ENCODE measurements at places on chromosomes 2 and 18.

DNA sequence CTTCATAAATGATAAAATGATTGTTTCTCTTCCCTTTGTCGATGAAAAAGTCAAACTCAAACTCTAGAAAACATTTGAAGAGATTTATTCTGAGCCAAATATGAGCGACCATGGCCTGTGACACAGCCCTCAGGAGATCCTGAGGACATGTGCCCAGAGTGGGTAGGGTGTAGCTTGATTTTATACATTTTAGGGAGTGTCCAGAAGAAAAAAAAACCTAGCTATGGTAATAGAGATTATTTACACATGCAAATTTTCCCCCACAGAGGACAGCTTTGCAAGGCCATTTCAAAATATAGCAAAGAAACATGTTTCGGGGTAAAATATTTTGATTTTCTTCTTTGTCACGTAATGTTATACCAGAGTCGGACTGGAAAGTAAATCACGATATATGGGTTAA lies 92.4 kb upstream of the TRIB2 start:
- DNase-seq, result no peak

GRCh38 chr2:68463287-68463877 lies 3.7 kb downstream of the FBXO48 start:
- DNase-seq, result no peak

DNA sequence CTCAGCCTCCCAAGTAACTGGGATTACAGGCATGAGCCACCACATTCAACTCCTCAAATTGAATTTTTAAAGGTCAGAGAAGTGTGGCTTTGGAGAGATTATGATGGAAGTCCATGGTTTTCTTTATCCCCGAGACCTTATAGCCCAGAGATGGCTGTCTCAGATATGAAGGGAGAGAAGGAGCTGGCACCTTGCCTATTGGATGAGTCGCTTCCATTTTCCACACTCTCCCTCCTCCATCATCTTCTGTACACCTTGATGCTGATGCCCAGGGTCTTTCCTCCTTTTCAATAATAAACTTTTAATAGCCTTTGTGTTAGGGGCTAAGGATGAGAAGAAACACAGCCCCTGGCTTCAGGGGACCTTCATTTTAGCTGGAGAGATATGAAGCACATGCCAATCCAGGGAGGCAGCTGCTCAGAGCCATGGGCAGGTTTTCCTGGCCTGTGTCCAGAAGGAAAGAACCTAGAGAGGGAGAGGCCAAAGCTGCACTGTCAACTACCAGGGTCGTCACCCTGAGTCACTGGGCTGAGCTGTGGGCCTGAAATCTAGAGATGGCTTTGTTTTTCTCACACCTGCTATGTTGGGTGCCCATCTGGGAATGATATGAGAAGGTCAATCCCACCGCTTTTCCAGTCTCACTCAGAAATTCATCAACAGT lies 146.0 kb upstream of the SERTAD2 start:
- peak; percentile 16 for DNase-seq

GRCh38 chr2:58734365-58734764 lies 493.2 kb upstream of the FANCL start:
- peak; percentile 32 for DNase-seq

- no peak for DNase-seq
These were observed 69.5 kb downstream of the ARL4C start for GRCh38 chr2:234427081-234428061.

- DNase-seq, result no peak
These were observed 60.8 kb downstream of the MOB4 start for GRCh38 chr2:197576631-197577030.

GRCh38 chr18:51789871-51790270 lies 550.1 kb upstream of the DCC start:
- no peak for DNase-seq

DNA sequence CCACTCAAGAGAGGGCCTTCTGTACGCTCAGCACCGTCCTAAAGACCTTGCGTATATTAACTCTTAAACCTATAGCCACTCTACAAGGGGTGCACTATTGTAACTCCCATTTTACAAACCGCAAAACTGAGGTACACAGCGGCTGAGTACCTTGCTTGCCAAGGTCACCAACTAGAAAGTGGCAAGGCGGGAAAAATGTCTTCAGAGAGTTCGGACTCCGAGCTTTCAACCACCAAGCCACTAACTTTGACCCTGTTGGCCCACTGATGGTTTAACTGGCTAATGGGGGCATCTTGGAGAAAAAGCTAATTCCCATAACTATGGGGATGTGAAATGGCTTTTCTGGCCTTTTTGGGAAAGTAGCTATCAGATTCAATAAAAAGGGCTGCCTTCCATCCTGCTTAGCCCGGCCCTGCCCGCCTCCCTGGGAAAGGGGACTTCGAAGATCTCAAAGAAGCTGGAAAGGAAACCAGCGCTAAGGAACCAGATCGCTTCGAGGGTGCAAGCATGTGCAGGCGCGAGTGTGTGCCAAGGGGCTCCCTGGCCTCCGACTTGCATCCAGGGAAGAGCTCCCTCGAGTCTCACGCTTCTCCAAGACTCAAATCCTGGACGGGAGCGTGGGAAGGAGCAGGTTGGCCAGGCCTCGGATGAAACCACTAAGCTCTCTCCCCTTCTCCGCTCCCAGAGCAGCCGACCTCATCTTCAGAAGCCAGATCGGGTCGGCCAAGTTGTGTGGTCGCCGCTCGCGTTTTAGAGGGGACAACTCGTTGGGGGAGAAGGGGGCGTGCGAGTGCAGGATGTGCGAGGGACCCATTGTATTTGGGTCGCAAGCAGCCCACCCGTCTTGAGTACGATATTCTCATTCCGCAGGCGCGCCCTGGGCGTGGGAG lies 2.2 kb upstream of the SP5 start:
- no peak for DNase-seq

GRCh38 chr2:17124575-17125318 lies 393.5 kb downstream of the RAD51AP2 start:
- DNase-seq, result no peak

GRCh38 chr2:197929008-197929885 lies 124.9 kb downstream of the PLCL1 start:
- no peak for DNase-seq

DNA sequence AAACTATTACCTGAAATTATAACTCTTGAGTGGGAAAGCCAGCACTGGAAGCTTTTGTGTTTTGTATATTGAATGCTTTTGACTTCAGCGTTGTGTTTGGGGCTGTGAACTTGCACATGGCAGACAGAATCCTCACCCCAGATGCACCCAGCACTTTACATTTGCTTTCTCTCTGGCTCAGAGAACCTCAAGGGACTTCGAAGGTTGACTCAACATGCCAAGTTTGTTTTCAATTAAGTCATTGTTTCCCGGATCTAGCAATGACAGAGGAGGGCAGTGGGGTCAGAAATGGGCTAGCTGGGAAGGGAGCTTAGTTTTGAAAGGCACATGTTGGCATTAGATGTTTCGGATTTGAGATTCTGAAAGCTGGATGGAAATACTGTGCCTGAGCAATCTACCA lies 22.4 kb downstream of the TET3 start:
- no peak for DNase-seq

- DNase-seq, result no peak
These were observed 193.8 kb upstream of the ARL4C start for GRCh38 chr2:234690569-234691213.

DNA sequence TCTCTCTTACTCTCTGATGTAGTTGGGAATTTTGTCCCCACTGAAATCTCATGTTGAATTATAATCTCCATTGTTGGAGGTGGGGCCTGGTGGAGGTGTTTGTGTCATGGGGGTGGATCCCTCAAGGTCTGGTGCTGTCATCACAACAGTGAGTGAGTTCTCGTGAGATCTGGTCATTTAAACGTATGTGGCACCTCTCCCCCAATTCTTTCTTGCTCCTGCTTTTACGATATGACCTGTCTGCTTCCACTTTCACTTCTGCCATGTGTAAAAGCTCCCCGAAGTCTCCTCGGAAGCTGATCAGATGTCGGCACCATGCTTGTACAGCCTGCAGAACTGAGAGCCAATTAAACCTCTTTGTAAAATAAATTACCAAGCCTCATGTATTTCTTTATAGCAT lies 337.8 kb upstream of the CDH2 start:
- DNase-seq, result no peak

- no peak for DNase-seq
These were observed 98.0 kb downstream of the RND3 start for GRCh38 chr2:150389447-150389846.

DNA sequence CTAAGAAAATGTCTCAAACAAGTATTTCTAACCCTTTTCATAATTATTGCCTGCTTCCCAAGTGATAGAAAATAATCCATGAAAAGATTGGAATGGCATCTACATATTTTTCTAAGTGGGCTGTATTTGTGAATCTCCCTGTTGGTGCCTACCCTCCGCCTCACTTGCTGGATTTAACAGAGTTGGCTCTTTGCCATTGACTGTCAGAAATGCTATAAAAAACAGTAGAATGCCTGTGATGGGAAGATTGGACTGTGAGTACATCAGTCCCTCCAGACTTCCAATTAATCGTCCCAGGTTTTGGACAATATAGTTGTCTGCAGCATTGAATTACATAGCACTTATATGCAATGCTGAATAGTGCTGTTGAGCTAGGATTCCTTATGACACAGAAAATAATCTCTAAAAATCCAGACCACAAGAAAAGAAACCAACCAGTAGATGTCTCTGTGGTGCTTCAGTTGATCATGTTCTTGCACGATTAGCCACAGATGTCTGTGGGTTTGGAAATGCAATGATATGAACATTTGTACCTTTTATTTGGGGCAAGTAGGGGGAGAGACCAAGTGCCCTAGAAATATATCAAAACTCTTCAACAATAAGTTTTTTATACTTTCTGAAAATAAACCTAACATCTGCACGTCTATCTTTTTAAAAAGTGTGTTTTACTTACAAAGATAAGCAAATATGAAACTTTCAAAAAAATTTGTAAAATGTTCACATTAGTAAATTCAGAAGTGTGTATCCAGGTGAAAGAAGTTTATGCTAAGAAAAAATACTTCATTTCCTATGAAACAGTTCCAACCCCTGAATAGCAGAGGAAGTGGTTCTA lies 88.5 kb downstream of the DYNAP start:
- DNase-seq, result peak; percentile 68

DNA sequence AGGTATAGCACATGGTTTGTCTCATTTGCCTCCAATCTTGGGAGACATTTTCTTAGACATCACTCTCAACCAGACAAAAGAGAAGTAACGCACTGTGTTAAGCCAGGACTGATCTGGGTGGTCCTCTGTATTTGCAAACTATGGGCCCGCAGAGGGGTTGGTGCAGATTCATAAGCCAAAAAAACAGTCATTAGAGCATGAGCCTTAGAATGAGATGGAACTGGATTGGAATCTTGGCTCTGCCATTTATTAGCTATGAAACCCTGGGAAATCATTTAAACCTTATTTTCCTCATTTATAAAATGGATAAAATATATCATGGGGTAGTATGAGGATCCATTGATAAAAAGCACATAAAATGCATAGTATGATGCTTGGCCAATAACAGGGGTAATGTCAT lies 213.5 kb upstream of the APCDD1 start:
- DNase-seq, result no peak

DNA sequence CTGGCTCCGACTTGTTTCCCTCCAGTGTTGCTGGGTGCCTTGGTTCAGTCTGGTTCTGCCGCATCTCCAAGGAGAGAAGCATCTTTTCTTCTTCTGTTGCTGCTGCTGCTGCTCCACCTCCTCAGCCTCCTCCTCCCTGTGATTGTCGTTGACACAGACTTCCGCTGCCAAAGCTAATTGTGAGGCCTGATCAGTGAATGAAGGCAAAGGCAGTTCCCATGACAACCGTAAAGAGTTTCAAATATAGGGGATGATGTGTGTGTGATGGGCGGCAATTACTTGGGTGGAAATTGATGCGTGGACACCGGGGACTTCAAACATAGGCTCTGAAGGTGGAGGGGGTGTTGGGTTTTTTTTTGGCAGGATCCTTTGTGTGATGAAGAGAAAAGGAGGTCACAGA lies 13.7 kb downstream of the TET3 start:
- DNase-seq, result peak; percentile 33

DNA sequence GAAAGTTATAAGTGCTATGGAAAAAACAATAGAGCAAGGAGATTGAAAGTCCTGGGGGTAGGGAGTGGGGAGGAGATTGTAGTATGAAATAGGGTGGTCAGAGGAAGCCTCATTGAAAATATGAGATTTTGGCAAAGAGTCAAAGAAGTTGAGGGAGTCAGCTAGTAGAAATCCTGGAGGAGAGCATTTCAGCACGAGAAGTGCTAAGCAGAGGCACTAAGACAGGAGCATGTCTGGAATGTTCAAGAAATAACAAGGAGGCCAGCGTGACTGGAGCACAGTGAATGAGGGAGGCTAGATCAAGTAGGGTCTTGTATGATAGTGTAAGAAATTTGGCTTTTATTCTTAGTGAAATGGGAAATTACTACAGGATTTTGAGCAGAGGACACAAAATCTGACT lies 2.1 kb upstream of the TSPYL6 start:
- no peak for DNase-seq

GRCh38 chr2:18047213-18047611 lies 168.7 kb downstream of the KCNS3 start:
- no peak for DNase-seq

DNA sequence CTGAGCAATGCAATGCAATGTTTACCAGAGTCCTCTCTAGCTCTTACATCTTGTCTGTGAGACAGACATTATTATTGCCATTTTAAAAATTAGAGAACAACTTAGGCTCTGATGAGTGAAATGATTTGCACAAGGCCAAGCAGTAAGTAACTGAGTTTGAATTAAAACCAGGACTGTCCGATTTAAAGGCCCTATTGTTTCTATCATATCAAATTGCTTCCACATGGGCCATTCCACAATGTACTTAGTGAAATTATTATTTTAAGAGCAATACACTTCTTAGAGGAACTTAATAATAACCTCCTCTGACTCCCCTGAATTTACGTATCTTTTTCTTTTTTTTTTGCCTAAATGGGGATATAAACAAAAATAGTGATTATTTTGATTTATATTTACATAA lies 64.6 kb downstream of the PLCL1 start:
- no peak for DNase-seq

- DNase-seq, result no peak
These were observed 9.9 kb upstream of the IL1A start for GRCh38 chr2:112794131-112794733.

DNA sequence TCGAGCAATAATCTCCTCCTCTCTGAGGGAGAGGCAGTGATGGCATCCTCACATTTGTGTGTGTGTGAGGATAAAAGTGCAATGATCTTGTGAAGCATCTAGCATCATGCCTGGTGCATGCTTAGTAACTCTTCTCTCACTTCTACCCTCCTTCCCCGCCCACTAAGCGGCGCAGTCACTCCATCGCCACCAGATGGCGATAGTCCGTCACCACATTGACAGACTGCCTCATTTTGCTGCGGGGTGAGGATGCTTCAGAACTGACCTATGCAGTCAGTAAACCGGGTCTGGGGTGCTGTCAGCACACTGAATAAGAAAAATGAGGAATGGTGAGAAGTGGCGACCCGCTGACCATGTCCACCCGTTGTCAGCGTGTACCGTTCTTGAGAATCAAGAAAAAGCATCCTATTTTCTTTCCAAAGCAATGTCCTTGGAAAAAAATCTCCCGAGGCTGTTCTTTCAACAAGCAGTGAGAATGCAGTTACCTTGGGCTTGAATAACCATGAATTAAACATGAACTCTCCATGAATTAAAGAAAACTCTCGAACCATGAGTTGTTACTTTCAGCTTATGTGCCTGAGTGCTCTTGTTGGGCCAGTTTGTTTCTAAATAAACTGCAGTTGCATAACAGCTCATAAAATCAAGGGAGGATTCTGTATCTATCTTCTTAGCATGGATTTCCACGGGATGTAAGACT lies 37.3 kb upstream of the TMEM177 start:
- DNase-seq, result peak; percentile 54
